ENCODE measurements at places on chromosomes 4 and X. TPM values are rescaled to one million over a fixed set of nuclear protein-coding genes. Genes with fewer than 3 reads are reported as not detected.
A peak's percentile ranks its signal among the peaks of the same experiment; 100 is the strongest.

The VCX3A gene
- polyA plus RNA-seq = not detected

- DNase-seq = no peak
Observed at GRCh38 chr4:184795214-184795844, 30.4 kb downstream of the ACSL1 start.

GRCh38 chrX:11097933-11098332, 13.2 kb upstream of the HCCS start:
- DNase-seq = no peak

The FANCB gene
- polyA plus RNA-seq = 4.2 TPM

- no peak for DNase-seq
Observed at GRCh38 chrX:49746306-49746705, 50.5 kb upstream of the PAGE1 start.

GRCh38 chr4:147586637-147587036, 30.6 kb upstream of the TMEM184C start:
- no peak for DNase-seq

The UGT2B7 gene
- not detected for polyA plus RNA-seq

The TMEM128 gene
- polyA plus RNA-seq = 38.4 TPM

- peak; percentile 42 for DNase-seq
Observed at GRCh38 chr4:137274404-137274803, 257.9 kb downstream of the PCDH18 start.

DNA sequence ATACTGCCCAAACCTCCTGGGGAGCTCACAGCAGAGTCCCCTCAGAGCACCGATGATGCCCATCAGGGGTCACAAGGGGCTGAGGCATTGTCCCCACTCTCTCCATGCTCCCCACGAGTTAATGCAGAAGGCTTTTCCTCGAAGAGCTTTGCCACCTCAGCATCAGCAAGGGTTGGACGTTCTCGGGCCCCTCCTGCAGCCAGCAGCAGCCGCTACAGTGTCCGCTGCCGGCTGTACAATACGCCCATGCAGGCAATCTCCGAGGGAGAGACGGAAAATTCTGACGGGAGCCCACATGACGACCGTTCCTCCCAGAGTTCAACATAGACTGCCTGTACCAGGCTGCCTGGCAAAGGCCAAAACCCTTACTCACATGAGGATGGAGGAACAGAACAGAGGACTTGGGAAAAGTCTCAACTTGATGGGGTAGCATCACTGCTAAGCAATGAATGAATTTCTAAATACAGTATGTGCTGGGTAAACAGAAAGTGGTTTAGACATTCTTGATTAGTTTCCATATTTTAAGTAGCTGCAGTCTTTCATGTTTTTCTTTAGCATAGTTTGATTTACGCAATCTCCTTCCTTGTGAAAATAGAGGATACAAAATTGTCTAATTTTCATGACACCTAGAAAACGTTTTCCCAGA, 5.0 kb upstream of the SCML1 start:
- peak; percentile 18 for DNase-seq

- no peak for DNase-seq
Observed at GRCh38 chrX:124488412-124489161, 142.2 kb downstream of the SH2D1A start.

DNA sequence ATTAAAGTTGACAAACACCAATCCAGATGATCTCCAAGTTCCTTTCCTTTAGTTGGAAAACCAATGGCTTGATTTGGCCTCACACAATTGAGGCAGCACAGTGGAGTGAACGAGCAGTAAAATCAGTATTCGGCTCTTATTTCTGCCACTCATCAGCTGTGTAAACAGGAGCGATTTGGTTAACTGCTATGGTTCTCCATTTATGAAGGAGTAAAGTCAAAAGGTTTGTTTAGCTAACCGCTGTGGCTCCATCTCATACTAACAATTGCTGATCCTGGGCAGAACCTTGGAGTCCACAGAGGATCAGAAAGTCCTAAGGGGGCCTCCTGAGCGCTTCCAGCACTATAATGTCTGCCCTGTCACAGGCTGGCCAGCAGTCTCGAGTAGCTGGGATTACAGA, 54.5 kb upstream of the EXOC1L start:
- no peak for DNase-seq

- DNase-seq = no peak
Observed at GRCh38 chr4:68433582-68433981, 13.7 kb upstream of the TMPRSS11E start.

The PDGFRA gene
- polyA plus RNA-seq = 109 TPM

The EPHA5 gene
- not detected for polyA plus RNA-seq

DNA sequence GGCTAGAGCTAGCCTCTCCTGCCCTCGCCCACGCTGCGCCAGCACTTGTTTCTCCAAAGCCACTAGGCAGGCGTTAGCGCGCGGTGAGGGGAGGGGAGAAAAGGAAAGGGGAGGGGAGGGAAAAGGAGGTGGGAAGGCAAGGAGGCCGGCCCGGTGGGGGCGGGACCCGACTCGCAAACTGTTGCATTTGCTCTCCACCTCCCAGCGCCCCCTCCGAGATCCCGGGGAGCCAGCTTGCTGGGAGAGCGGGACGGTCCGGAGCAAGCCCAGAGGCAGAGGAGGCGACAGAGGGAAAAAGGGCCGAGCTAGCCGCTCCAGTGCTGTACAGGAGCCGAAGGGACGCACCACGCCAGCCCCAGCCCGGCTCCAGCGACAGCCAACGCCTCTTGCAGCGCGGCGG, at the start of gene AR:
AR (plus strand) TSS at position 204 of the 400 bp plus-strand sequence. CDS start 1,126 bp downstream, outside the sequence.
- peak; percentile 64 for DNase-seq

The GLRB gene
- 7.6 TPM for polyA plus RNA-seq

- DNase-seq = no peak
Observed at GRCh38 chrX:144297221-144297620, 413.4 kb downstream of the UBE2NL start.
